ENCODE measurements at places on chromosomes 6 and 20.

DNA sequence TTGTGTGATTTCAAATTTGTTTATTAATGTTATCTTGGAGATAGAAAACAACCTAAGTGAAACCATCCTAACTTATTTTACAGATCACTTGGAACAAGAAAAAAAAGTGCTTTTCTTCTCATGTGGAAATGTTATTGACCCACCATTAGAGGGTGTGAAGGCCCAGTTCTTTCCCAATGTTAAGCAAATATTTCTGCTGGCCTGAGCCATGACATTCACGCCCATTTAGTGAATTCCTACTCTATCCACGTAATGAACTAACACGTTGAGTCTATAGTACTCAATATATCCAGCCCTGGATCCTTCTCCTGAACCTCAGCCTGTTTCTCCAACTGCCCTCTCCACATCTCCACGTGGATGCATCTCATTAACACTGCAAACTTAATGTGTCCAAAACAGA is 180.6 kb upstream of the ZFP64 start:
- no peak for DNase-seq

GRCh38 chr6:154805288-154805911 is 72.2 kb downstream of the SCAF8 start:
- DNase-seq: no peak

GRCh38 chr6:166567107-166567506 is 19.4 kb downstream of the RAMACL start:
- no peak for DNase-seq

DNA sequence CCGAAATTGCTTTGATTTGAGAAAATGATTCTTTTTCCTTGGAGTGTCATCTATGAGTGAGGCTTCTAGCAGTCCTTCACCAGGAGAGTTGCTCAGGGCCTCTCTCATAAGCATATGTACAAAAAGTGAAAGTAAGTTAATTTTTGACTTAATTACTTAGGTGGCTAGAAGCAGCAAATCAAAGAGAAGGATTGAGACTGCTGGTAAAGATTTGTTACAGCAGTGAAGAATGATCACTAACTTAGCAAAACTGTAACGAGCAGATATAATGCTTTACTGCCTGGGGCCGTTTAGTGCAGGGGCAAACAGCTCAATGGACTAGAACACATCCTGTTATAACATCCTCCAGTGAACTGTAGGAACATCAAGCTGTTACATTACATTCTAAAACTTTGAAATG is 167.8 kb upstream of the RIPOR2 start:
- no peak for DNase-seq

DNA sequence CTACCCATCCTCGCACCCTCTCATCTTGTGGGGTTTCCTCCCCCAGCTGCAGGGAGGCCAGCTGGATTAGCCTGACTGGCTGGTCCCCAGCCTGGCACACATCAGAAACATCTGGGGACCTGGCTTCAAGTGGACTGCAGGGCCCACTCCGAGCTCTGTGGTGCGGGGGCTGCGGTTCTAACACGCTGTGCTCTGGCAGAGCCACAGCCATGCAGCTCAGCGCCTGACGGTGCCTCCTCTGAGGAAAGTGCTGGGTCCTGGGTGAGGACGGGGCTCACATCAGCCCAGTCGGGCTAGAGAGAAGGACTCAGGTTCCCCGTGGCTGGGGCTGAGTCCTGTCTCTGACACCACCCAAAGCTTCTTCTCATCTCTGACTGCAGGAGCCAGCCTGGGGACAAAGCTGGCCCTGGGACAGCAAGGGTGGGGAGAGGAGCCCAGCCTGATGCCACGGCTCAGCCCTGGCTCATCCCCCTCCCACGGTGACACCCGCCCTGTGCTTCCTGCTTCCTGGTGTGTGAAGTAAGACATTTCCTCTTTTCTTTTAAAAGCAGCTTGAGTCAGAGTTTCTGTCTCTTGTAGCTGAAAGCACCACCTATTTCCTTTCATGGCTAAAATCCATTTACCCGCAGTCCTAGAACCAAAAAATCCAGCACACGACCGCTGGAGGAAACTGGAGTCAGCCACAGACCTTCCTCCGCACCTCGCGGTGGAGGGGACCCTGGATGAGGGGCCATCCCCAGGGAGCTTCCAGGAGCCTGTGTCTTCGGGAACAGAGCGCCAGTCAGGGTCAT is 127.4 kb upstream of the AFDN start:
- peak; percentile 28 for DNase-seq

DNA sequence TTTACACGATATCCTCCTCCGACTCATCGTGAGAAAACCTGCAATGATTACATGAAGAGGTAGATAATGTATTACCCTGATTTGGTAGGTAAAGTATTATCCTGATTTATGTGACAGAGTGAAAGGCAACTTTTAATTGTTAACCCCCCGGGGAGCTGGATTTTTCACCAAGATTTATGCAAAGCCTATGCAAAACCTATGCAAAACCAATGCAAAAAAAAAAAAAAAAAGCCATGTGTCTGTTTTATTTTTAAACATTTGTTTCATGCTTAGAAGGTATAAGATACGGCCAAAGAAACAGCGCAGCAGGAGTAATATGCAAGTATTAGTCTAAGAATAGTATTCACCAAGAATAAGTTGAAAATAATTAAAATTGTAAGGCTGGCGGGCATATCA is 109.9 kb downstream of the IPCEF1 start:
- no peak for DNase-seq

DNA sequence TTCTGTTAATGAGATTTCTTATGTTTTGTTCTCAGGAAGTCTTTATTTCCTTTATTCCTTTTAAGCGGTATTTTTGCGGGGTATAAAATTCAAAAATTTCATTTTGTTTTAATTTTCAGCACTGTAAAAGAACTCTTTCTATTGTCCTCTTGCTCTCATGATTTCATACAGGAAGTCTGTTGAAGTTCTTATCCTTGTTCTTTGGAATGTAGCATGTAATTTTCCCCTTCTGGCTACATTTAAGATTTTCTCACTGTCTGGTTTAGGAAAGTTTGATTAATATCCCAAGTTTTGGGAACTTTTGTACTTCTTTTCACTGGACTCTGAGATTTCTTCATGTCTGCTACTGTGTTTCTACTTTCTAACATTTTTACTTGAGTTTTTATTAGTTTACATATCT is 581.4 kb upstream of the GJE1 start:
- no peak for DNase-seq

DNA sequence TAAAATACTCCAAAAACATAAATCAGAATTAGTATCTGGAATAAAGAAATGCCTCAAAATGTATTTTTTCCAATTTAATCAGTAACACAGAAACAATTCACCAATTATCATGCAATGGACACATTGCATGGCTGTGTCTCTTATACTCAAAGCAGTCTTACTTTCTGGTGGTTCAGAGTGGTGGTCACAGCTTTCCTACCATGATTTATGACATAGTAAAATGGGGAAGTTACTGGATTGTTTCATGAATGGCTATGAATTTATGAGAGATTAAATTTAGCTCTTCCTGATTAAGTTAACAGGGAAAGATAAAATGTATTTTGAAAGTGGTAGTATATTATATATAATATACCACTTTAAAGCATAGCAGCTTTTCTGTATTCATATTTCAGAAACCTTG is 331.5 kb upstream of the MAP3K7 start:
- no peak for DNase-seq

DNA sequence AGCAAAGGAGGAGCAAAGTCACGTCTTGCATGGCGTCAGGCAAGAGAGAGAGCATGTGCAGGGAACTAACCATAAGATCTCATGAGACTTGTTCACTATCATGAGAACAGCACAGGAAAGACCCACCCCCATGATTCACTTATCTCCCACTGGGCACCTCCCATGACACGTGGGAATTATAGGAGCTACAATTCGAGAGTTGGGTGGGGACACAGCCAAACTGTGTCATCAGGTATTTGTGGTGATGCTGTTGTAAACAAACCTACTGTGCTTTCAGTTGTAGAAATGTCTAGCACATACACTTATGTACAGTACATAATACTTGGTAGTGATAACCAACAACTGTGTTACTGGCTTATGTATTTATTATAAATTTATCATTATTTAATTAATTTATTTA is 128.3 kb downstream of the UTRN start:
- DNase-seq: no peak

Data from stimulated activated CD4-positive, alpha-beta T cell treated with anti-CD3 and anti-CD28 coated beads, Interleukin-1b, Interleukin-23, amount 100 ng/mL, for 1 hour (primary cell).